ENCODE measurements at places on chromosomes 6 and 20.
A peak's percentile ranks its signal among the peaks of the same experiment; 100 is the strongest.

- H3K27me3 ChIP-seq = no peaks in the 10 kb centered on the region
- no peaks in the 10 kb centered on the region for H3K36me3 ChIP-seq
- H3K27ac ChIP-seq = no peak overlapping the region
- H3K4me1 ChIP-seq = no peaks in the 10 kb centered on the region
Observed at GRCh38 chr6:153436351-153436750, 305.3 kb upstream of the RGS17 start.

- H3K36me3 ChIP-seq = no peaks in the 10 kb centered on the region
- H3K4me3 ChIP-seq = no peak overlapping the region
- no peak for DNase-seq
- no peaks in the 10 kb centered on the region for H3K27me3 ChIP-seq
Observed at GRCh38 chr20:23585808-23586734, 17.8 kb upstream of the CST9L start.

DNA sequence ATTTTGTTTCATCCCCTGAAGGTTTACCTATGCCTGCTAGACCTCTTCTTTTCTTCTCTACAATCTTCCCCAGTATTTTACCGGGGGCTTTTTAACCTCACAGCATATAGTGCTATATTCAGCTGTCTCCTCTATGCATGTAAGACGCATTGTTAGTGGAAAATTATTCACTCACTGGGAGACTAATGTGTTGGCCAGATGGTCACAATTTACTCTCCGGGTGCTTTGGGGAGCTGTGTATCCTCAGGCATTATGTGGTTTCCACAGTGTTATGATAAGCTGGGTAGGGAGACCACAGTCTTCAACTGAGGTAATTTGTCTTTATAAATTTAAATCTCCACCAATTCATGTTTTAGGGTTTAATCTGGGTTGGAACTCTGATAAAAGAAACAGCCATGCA, 553.8 kb upstream of the PTCHD4 start:
- H3K27me3 ChIP-seq = no peaks in the 10 kb centered on the region
- DNase-seq = no peak
- H3K36me3 ChIP-seq = no peaks in the 10 kb centered on the region

DNA sequence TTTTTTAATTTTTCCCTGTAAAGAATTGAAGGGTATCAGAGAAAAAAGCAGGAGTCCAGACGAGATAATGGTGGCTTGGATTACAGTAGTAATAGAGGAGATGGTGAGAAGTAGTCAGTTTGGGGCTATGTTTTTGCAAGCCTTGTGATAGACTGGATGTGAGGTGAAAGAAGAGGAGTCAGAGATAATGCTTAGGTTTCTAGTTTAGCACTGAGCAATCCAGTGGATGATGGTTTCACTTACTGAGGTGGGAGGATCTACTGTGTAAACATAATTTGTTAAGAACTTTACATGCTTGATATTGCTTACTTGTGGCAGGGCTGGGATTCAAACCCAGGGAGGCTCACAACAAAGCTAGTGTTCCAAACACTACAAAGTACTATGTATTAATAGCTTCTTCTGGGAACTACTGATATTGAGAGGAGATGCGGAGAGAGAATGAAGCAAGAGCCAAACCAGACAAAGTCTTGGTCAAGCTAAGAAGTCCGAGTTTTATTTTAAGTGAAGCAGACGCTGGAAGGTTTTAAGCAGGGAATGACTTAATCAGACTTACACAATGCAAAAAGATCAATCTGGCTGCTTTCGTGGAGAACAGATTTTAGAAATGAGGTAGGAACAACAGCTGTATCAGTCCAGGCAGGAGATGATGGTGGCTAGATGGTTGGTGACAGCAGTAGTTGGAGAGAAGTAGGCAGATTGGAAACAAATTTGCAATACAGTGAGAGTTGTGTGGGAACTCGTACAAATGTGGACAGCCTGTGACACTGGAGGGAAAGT, 58.0 kb downstream of the ZFAND3 start:
- no peak overlapping the region for H3K4me3 ChIP-seq
- H3K36me3 ChIP-seq = no peaks in the 10 kb centered on the region
- H3K27me3 ChIP-seq = no peaks in the 10 kb centered on the region
- peaks cover 11% of the 10 kb centered on the region for H3K4me1 ChIP-seq

- peaks cover 13% of the 10 kb centered on the region for H3K4me1 ChIP-seq
- no peaks in the 10 kb centered on the region for H3K27me3 ChIP-seq
- no peaks in the 10 kb centered on the region for H3K36me3 ChIP-seq
- H3K4me3 ChIP-seq = no peak overlapping the region
- no peak overlapping the region for H3K27ac ChIP-seq
Observed at GRCh38 chr20:4112481-4113421, 97.4 kb upstream of the RNF24 start.

DNA sequence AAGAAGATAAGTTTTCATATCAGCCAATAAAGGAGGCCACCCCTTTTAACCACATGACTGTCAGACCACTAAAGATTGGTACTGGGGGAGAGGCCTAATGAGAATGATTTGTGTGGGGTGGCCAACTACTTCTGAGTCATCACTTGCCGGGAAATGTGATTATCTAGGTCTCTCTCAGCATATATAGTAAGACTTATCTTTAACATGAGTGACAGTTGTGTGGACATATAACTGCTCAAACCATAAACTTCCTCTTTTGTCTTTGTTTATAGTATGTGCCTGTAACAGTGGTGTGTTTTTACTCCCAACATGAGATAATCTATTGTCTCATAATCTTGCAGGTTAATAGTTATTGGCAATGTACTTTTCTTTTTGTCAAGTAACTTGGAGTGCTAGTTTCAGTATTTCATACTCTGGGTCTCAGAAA, 312.4 kb downstream of the CDKAL1 start:
- H3K27ac ChIP-seq = no peak overlapping the region
- no peaks in the 10 kb centered on the region for H3K36me3 ChIP-seq
- no peaks in the 10 kb centered on the region for H3K27me3 ChIP-seq

DNA sequence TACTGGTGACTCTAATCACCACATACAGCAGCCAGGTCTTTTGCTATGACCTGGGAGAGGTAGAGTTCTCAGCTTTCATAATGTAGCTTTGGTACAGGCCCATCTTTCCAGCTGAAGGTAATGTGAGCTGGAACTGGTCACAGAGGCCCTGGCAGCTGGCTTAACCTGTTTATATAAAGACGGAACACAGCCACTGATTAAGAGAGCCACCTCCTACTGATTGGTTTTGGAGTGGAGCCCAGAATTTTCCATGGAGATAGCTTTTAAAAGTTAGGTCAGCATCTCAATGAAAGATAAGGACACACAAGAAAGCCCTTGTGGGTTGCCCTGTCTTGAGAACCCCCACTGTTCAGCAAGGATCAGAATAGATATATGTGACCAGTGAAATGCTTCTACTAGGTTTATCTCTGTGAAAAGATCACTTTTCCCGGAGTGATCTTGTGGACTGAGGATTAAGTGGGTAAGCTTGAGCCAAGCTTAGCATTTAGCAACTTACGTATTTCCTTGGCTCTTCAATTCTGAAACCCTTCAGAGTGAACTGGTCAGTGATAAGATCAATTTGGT, 213.7 kb upstream of the CITED2 start:
- DNase-seq = peak; percentile 82
- no peaks in the 10 kb centered on the region for H3K27me3 ChIP-seq
- H3K27ac ChIP-seq = peak overlapping the region; percentile 53
- no peak overlapping the region for H3K4me3 ChIP-seq

Measured in testis (tissue), 5 donors.